Spleen (tissue), 13 donors: ENCODE measurements at places on chromosomes 1 and 21.

DNA sequence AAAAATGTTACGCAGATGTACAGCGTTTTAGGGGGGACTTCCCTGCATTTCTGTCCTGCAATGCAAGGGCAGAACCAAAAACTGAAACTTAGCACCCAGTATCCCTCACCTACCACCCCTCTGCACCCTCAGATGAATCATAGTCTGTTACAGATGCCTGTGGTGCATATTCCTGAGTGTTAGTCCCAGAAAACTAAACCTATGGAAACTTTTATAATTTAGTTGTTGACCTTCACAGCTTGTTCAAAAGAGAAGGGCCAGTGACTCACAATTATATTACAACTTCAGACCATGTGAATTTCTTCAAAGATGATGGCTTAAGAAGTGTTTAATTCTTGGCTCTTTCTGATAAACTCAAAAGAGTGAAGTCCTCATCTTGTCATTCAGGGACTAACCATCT lies 5.8 kb downstream of the PTGER3 start:
- H3K27me3 ChIP-seq, result no peaks in the 10 kb centered on the region
- H3K4me1 ChIP-seq, result peaks cover 6% of the 10 kb centered on the region
- H3K27ac ChIP-seq, result no peak overlapping the region
- no peaks in the 10 kb centered on the region for H3K36me3 ChIP-seq
- H3K4me3 ChIP-seq, result no peak overlapping the region

GRCh38 chr1:205670611-205671430 lies 9.5 kb downstream of the SLC45A3 start:
- no peaks in the 10 kb centered on the region for H3K27me3 ChIP-seq
- H3K4me3 ChIP-seq, result no peak overlapping the region
- peaks cover 78% of the 10 kb centered on the region for H3K4me1 ChIP-seq
- no peak for DNase-seq
- H3K36me3 ChIP-seq, result no peaks in the 10 kb centered on the region

DNA sequence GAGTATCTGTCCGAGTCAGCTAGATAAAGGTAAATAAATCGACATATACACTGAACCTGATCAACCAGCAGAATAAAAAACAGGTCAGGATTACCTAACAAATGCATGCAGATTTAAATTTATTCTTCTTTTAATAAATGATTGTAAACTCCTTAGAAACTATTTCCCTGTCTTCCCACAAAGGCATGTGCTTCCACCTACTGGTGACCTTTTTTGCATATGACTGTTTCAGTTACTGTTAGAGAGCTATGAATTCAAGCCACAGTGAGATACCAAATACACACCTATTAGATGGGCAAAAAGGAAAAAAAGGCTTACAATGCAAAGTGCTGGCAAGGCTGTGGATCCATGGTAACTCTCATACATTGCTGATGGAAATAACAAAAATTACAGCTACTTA lies 957.4 kb upstream of the NCAM2 start:
- no peaks in the 10 kb centered on the region for H3K27me3 ChIP-seq
- H3K4me1 ChIP-seq, result no peaks in the 10 kb centered on the region
- no peak for DNase-seq
- H3K27ac ChIP-seq, result no peak overlapping the region
- H3K4me3 ChIP-seq, result no peak overlapping the region

DNA sequence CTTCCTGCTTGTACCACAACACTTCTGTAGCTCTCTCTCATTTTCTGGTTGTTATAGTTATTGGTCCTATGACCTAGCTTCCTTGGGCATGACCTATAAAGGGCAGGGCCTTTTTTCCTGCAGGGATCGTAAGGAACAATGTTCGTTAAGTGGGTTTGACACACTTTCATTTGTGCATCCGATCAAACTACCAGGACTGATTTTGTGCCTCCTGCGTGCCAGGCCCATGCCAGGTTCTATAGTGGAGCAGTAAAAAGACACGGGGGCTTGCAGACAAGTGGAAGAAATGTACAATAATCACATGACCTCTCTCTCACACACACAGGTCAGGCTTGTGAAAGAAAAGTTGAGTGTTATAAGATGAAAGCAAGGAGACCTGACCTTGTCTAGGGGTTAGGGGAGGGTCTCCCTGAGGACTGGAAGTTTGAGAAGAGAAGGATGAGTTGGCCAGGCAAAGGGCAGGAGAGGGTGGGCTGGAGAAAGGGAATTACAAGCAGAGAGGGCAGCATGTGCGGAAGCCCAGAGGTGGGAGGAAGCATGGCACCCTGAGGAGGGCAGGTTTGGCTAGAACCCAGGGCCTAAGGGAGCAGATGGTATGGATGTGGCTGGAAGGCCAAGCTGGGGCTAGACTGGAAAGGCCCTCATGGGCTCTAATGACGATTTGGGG lies 145.4 kb downstream of the GRIK3 start:
- no peak overlapping the region for H3K27ac ChIP-seq
- peaks cover 51% of the 10 kb centered on the region for H3K27me3 ChIP-seq

DNA sequence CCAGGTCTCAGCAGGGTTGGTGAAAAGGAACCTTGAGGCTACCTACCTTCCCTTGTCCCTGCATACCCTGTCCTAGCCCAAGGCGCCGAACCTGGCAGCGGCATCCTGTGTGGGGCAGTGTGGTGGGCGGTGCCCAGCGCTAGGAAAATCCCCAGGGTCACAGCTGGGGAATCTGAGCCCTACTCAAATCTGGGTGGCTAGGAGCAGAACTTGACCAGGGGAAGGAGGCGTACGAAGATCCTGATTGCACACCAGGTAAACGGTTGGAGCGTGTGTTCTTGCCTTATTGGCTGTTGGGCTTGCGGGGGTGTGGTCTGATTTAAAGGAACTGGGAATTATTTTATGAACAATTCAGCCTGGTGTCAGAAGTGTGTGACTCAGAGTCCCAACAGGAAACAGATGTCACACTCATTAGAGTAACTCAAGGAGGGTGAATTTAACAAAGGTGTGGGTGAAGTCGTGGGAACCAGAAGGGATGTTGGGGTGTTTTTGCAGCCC lies 118.6 kb downstream of the LRIG2 start:
- H3K4me1 ChIP-seq, result no peaks in the 10 kb centered on the region
- H3K36me3 ChIP-seq, result no peaks in the 10 kb centered on the region
- H3K27me3 ChIP-seq, result peaks cover 5% of the 10 kb centered on the region

DNA sequence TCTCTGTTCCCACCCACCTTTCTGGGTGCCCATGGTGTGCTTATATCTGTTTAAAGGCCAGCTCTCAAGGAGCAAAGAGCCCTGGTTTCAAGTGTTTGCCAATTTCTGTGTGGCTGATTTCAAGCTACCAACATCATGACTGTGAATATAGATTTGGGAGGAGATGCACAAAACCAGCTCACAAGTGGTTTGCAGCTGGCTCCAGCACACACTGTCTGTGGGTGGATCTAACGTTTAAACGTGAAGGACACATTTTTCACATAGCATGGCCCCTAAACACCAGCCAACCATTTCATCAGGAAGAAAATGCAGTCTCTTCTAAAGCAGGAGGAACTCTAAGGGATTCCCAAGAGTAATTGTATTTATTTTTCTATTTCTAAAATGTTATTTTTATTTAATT lies 65.2 kb downstream of the FCRL5 start:
- no peaks in the 10 kb centered on the region for H3K36me3 ChIP-seq
- no peak overlapping the region for H3K4me3 ChIP-seq
- H3K27ac ChIP-seq, result no peak overlapping the region
- no peaks in the 10 kb centered on the region for H3K4me1 ChIP-seq

- H3K27me3 ChIP-seq, result no peaks in the 10 kb centered on the region
- DNase-seq, result no peak
- no peaks in the 10 kb centered on the region for H3K4me1 ChIP-seq
- no peaks in the 10 kb centered on the region for H3K36me3 ChIP-seq
Observed at GRCh38 chr1:81287411-81288080, 513.2 kb upstream of the ADGRL2 start.

DNA sequence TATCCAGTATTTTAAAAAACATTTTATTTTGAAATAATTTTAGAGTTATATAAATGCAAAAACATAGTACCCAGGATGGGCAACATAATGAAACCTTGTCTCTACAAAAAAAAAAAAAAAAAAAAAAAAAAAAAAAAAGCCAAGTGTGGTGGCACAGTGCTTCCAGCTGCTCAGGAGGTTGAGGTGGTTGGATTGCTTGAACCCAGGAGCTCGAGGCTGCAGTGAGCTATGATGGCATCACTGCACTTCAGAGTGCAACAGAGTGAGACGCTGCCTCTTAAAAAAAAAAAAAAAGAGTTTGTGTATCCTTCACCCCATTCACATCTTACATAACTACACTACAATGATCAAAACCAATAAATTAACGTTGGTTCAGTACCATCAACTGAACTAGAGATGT lies 115.6 kb upstream of the KIF26B start:
- no peak overlapping the region for H3K4me3 ChIP-seq
- H3K27ac ChIP-seq, result no peak overlapping the region
- H3K27me3 ChIP-seq, result no peaks in the 10 kb centered on the region
- H3K36me3 ChIP-seq, result no peaks in the 10 kb centered on the region
- no peak for DNase-seq

DNA sequence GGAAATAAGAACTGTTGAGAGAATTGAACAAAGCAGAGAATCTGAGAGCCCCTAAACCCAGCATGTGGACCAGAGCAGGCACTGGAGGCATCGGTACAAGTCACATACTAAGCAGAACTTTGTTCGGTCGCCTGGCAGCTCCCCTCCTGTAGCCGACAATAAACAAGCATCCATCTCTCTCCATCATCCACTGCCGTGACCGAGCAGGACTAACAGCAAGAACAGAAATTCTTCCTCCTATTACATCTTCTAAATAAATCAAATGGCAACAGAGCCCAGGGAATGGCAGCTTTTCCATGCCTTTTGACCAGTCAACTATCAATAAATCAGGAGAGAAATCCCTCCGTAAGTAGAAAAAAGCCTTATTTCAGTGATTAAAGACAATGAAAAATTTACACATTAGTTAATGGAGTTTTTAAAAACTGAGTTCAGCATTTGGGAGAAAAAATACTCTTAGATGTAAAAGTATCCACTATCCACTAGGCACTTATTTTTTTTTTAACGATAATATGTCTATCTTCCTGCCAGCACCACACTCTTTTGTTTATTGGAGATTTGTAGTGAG lies 36.5 kb downstream of the PTPN14 start:
- H3K4me1 ChIP-seq, result peaks cover 11% of the 10 kb centered on the region
- no peaks in the 10 kb centered on the region for H3K27me3 ChIP-seq
- H3K36me3 ChIP-seq, result no peaks in the 10 kb centered on the region
- no peak overlapping the region for H3K27ac ChIP-seq
- DNase-seq, result no peak

GRCh38 chr1:225699336-225699735 lies 46.4 kb upstream of the ENAH start:
- H3K4me1 ChIP-seq, result no peaks in the 10 kb centered on the region
- H3K27ac ChIP-seq, result no peak overlapping the region
- no peak for DNase-seq
- no peaks in the 10 kb centered on the region for H3K36me3 ChIP-seq
- no peak overlapping the region for H3K4me3 ChIP-seq

DNA sequence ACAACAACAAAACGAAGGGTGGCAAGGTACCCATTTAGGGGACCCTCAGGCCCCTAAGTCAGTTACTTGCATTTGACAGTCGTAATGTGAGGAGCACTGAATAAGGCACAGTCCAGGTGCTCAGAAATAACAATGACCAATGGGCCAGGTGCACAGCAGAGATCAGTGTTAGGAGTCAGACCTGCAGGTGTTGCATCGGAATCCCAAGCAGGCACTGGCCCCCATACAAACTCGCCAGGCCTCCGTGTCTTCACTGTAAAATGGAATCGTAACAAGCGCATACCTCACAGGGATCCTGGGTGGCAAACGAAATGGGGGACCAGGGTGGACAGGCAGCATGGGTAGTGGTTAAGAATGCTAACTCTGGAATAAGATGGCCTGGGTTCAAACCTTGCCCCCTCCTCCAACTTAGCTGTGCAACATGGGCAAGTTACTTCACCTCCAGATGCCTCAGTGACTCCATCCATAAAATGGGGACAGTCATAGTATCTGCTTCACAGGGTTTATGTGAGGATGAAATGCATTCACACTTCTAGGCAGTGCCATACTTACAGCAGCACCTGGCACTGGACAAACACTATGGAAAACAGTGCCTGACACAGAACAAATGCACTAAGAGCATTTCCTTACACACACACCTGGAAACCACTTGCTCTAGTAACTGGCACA lies 20.2 kb downstream of the RCAN1 start:
- no peaks in the 10 kb centered on the region for H3K27me3 ChIP-seq
- no peak overlapping the region for H3K27ac ChIP-seq
- no peaks in the 10 kb centered on the region for H3K4me1 ChIP-seq

DNA sequence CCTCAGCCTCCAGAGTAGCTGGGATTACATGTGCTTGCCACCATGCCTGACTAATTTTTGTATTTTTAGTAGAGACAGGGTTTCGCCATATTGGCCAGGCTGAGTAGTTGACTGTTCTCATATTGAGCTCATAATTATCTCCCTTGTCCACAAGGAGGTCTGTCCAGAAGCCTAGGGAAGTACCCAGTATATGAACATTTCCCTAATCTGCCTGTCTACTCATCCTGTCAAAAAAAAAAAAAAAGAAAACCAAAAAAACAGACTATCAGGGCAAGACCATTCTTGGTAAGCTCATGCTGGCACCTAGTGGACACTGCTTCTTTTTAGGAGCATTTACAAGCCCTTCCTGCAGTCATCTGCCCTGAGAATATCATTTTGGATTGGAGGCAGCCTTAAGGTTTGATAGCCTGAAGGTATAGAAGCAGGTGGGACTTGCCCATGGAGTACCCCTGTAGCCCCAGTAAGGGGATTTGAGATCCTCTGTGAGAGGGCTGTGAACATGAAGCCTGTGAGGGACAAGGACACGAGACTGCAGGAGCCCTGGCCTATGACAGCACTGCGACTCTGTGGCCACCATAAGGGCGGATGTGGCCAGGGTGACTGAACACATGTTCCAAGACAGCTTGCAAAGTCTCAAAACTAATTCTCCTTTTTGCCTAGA lies 10.8 kb upstream of the DUSP12 start:
- no peak overlapping the region for H3K4me3 ChIP-seq
- peak; percentile 93 for DNase-seq
- H3K27ac ChIP-seq, result peak overlapping the region; percentile 70
- no peaks in the 10 kb centered on the region for H3K27me3 ChIP-seq
- peaks cover 39% of the 10 kb centered on the region for H3K4me1 ChIP-seq
- no peaks in the 10 kb centered on the region for H3K36me3 ChIP-seq

- DNase-seq, result no peak
- H3K36me3 ChIP-seq, result no peaks in the 10 kb centered on the region
- no peak overlapping the region for H3K4me3 ChIP-seq
- no peaks in the 10 kb centered on the region for H3K27me3 ChIP-seq
- no peak overlapping the region for H3K27ac ChIP-seq
Observed at GRCh38 chr1:82398357-82398756, 597.6 kb downstream of the ADGRL2 start.

DNA sequence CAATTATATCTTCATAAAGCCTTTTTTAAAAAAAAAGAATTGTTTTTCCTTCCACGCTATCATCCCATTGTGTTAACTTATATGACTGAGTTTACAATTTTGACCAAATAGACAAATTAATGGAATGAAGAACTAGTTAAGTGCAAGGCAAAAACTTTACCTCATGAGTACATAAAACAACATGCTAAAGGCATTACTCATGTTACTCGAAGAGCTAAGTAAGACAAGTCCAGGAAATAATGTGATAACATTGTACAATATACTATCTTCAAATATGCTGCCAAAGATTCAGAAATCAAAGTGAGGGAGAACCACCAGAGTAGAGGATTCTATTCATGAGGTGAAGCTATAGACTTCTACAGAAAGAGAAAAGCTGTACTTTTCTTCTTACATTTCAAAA lies 24.2 kb upstream of the DYNLT5 start:
- H3K36me3 ChIP-seq, result no peaks in the 10 kb centered on the region
- H3K27me3 ChIP-seq, result no peaks in the 10 kb centered on the region
- no peak overlapping the region for H3K27ac ChIP-seq
